ENCODE measurements at places on chromosomes 3 and 15.

DNA sequence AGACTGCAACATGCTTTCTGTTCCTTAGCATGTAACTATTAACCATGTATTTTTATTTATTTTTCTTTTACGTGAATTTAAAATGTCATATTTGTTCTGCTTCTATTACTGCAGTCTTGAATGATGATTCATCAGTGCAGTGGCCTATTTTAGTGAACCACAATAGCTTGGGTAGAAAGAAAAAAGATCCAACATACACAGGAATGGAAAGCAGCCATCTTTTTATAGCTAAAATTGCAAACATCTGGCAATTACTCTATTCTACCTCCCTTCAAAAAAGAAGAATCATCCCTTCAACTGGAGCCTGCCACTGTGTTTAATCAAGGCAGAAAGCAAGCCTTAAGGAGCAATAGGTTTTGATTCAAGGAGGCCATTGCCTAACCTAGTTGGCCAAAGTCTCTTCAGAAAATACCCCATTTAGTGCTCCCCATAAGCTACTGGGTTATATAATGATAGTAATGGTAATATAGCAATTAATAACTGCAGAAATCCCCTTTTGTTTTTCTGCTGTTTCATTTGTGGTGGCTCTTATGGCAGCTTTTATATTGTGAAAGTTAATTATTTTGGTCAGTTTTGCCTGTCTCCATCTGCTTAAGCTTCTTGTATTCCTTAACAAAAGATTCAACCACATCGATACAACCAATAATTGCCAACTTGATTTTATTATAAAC is 267.3 kb downstream of the LPP start:
- DNase-seq = no peak

- DNase-seq = no peak
Measured at GRCh38 chr3:30003741-30004140, 602.7 kb upstream of the TGFBR2 start.

DNA sequence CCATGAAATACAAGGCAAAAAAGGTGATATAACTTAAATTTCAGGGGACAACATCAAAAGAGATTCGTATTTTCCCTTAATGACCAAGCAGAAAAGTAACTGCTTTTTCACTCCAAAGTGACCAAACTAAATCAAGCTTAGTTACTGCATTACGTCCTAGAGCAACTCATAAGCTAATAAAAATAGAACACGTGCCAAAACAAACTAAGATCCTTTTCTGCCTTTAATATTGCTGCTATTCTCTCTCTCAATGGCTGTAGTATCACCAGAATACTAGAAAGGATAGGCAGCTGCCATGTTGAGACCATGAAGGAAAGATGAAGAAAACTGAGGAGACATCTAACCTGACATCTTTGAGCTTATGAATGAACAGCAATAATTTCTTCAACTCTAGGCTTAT is 43.3 kb downstream of the UBXN7 start:
- no peak for DNase-seq

DNA sequence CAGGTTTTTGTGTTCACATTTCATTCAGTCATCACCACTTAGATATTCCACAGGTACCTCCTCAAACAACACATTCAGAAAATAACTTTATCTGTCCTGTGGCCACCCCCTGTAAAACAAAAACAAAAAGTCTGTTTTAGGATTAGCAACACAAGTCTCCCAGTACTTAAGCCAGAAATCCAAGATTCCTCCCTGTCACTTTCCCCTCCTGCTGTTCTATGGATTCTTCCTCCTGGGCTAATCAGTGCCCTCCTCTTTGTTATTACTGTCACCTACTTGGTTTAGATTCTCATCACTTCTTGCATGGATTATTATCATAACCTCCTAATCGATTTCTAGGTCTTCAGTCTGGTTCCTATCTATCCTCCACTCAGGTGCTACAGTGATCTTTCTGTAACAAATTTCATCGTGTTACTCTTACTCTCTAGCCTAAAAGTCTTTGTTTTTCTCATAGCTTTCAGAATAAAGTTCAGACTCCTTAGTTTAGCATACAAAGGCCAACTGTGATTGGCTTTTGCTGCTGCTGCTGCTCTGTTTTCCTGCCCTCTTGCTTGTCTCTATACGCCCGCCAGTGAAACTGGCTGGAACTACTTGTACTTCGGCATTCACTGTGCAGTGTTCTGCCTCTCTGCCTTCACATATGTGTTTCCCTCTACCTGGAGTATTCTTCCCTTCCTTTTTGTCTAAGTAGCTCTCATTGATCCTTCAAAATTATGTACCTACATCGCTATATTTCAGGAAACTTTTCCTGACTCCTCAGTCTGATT is 32.2 kb downstream of the PPP2R3A start:
- DNase-seq = no peak

- DNase-seq = no peak
Measured at GRCh38 chr15:95574053-95574452, 756.4 kb upstream of the NR2F2 start.

- DNase-seq = no peak
Measured at GRCh38 chr3:95645291-95645690, 1169.1 kb upstream of the EPHA6 start.

DNA sequence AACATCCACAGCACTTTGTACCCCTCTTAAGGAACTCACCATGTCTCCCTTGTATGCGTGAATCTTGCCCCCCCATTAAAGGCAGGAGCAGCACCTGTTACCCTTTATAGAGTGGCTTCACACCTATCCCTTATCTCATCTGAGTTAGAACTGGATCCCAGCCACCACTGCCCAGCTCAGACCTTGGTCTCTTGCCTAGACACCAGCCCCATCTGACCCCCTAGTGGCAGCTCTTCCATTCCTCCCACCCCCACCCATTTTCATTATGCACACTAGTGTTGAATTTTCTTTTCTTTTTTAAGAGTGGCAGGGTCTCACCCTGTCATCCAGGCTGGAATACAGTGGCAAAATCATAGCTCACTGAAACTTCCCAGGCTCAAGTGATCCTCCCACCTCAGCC is 3.2 kb upstream of the ZFYVE19 start:
- DNase-seq = no peak

DNA sequence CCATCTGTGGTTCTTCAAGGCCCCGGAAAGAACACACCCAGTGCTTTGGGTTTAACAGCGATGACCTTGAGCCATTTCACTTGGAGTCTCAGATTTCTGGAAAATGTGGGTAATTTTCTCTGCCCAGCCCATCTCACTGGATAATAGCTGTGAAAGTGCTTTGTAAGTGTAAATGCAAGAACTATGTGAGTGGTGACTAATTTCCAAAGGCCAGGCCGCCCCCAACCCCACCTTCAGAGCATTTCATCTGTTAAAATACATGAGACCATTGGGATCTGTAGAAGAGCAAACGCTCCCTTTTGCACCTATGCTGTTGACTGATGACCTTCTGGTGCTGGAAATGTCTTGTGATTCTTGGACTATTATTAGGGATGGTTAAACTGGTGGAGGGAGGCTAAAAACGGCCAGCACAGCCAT is 196.8 kb upstream of the LPP start:
- DNase-seq = no peak

DNA sequence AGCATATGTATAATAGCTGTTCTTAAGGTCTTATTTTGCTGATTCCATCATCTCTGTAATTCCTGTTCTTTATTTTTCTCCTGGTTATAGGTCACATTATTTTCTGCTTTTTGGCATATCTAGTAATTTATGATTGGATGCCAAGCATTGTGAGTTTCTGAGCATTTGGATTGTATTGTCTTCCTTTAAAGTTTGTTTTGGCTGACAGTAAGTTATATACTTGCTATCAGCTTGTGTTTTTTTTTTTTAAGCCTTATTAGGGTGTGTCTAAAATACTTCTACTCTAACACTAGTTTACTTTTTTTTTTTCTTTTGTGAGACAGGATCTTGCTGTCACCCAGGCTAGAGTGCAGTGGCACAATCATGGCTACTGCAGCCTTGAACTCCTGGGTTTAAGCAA is 10.1 kb downstream of the MKRN2 start:
- no peak for DNase-seq

GRCh38 chr3:52153389-52154096 is 680 bp downstream of the POC1A start:
- DNase-seq = no peak

GRCh38 chr3:50495609-50496423 is 7.6 kb downstream of the CACNA2D2 start:
- DNase-seq = no peak

GRCh38 chr3:165638034-165638433 is 199.2 kb downstream of the BCHE start:
- DNase-seq = no peak

DNA sequence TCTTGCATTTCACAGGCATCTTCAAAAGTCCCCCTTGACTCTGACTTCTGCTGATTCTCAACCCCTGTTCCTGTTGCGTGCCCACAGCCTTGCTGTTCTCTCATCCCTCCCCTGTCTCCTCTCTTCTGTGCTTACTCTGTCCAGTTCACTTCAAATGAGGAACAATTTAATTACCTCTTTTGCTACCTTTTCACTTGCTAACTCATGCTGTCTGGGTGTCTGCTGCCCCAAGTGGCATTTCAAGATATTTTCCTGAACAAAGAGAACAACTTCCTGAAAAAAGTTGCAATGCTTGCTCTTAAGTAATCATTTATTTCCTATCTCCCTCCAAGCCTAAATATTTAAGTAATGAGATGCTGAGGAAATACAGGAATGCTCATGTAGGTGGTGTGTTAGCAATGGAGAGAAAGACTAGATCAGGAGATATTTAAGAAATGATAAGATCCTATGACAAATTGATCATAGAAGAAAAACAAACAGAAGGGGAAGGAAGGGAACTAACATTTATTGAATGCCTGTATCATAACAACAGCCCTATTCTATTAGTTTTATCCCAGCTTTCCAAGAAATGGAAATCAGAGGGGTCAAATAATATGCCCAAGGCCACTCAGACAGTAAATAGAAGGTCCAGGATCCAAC is 42.2 kb downstream of the SV2B start:
- DNase-seq = no peak

DNA sequence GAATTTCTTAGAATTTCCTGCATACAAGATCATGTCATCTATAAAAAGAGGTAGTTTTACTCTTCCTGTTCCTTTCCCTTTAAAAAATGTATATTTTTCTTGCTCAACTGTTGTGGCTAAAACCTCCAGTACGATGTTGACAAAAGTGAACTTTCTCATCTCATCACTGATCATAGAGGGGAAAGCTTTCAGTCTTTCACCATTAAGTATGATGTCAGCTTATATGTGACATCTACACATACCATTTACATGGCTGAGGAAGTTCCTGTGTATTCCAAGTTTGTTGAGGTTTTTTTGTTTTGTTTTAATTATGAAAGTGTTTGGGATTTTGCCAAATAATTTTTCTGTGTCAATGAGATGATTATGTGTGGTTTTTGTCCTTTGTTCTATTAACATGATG is 173.6 kb downstream of the PLD1 start:
- DNase-seq = no peak

- no peak for DNase-seq
Measured at GRCh38 chr15:92603278-92603677, 52.3 kb downstream of the FAM174B start.

- no peak for DNase-seq
Measured at GRCh38 chr15:86197770-86198169, 118.1 kb downstream of the AGBL1 start.

DNA sequence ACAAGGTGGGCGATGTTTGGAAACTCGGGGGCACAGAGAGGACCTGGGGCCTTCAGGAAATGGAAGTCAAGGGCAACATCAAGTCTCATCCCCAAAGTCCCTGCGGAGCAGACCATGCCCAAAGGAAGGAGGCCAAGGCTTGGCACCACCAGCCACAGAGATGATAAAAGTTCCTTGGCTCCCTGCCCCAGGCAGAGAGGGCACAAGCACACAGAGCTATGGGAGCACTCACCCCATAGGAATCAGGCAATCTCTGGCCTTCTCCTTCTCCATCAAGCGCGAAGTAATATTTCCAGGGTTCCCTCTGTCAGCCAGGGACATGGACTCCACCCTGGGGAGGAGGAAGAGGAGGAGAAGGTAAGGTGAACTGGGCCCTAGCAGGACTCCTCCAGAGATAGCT is 7.9 kb downstream of the ACAA1 start:
- no peak for DNase-seq

DNA sequence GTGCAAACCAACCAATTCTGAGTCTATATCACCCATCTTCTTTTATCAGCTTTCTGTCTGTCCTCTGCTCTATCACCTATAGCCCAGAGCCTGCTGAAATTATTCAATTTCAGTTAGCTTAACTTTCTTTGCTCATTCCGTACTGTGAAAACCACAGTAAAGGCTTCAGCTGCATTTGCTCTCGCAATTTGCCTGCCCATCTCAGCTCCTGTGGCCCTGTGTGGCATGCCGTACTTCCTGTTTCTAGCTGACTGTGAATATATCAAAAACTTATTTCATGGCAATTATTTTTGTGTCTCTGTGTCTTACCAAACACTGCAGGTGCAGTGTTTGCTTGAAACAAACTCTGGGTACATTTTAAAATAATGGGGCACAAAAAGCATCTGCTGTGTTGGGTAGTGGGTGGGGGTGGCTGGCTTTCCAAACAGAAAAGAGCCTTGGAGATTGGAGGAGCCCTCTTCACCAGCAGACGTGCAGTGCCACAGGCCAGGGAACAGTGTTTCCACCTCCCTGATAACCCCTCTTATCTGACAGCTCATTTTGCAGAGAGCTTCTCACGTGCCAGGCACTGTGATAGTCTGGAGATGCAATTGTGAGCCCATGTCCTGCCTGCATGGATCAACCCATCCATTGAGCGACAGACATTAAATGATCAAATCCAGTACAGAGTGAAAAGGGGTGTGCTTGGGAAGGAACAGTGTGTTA is 45.2 kb downstream of the GASK1A start:
- no peak for DNase-seq

- DNase-seq = no peak
Measured at GRCh38 chr15:41011055-41011815, 58.0 kb downstream of the CHAC1 start.

GRCh38 chr3:172002512-172003078 is 36.8 kb upstream of the FNDC3B start:
- DNase-seq = no peak

- no peak for DNase-seq
Measured at GRCh38 chr3:59573911-59574310, 524.1 kb upstream of the CFAP20DC start.

DNA sequence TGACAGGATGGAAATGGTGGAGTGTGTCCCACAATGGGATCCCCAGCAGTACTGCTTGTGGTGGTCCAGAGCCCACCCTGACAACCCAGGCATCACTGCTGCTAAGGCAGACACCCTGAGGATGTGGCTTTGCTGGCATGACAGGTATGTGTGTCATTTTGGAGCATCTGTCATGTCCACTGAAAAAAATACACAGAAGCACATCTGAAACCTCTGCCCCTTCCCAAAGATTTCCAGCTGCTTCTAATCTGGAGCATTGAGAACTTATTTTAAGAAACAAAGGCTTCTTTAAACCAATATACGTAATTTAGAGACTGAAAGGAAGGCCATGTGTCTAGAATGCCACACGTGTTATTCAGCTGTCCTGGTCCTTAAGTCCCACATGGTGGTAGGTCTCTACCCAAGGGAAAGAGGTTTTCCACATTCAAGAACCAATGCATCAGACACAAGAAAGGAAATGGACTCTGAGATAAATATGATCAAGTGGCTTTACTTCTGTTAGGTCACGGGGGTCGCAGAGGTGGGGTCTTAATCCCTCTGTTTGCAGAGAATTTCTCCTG is 88.3 kb downstream of the PDZRN3 start:
- DNase-seq = no peak
